Right atrium auricular region (tissue), 2 donors: ENCODE measurements at places on chromosomes 2 and 18.

GRCh38 chr18:55290898-55291297, 297.1 kb downstream of the TCF4 start:
- no peak for DNase-seq

GRCh38 chr2:64591188-64591587, 62.5 kb downstream of the SERTAD2 start:
- no peak for DNase-seq

- DNase-seq, result no peak
Measured at GRCh38 chr2:74849228-74849892, 15.4 kb downstream of the HK2 start.

- DNase-seq, result no peak
Measured at GRCh38 chr2:97355176-97355575, 234.5 kb downstream of the ANKRD36B start.

GRCh38 chr2:28419443-28420270, 27.0 kb downstream of the FOSL2 start:
- no peak for DNase-seq

- no peak for DNase-seq
Measured at GRCh38 chr2:195105581-195105980, 551.4 kb upstream of the SLC39A10 start.

- DNase-seq, result no peak
Measured at GRCh38 chr2:211802666-211803065, 735.9 kb downstream of the ERBB4 start.

GRCh38 chr2:213251618-213252017, 32.6 kb upstream of the SPAG16 start:
- no peak for DNase-seq

DNA sequence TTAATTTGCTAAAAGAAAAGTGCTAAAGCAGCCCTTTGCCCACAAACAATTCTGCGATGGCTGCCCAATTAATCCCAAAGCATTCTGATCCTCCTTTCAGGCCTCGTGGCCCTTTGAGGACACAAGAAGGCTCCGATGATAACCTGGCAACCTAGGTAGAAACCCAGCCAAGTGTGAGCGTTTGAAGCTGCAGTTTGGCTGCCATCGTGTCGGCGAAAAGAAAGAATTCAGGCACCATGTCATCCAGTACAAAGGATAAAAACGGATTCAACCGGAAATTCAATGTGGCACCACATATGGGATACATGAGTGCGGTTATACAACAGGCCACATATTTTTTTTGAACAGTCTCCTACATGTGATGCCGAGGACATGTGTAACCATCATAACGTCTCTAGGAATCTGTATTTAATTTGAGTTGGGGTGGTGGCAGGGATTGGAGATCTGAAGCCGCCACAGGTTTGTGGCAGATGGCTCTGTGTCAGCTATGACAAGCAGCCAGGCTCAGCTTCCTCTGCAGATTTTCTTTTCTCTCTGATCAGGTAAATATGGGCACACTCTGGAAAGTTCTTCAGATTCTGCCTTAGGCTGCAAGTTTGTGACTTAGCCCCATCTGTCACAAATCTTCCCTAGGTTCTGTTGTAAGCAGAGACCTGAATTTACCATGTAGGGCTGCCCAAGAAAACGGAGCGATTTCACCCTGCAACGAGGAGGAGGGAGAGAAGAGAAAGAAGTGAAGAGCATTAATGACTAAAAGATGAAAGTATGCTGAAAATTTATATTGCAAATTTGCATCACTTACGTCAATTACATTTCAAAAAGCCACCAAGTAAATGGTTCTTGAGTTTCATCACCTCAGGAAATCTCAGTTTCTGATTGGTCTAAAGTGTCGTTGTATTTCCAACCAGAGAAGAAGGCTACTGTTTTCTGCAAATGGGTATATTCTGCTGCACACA, 573.2 kb downstream of the ZEB2 start:
- DNase-seq, result no peak

DNA sequence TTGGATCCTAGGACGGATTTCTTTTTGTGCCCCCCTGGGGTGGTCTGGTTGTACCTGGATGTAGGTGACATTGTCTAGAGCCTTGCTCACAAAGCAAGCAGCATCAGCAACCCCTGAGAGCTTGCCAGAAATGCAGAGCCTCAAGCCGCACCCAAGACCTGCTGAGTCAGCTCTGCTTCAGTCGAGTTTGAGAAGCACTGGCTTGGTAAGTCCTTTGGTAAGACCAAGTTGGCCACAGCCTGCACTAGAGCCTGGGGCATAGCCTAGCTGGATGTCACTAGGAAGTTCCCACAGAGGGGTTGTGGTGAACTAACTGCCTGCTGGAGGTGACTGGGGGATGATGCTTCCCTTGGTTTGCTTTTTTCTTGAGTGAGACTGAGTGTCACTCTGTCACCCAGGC, 6.2 kb downstream of the ABCG5 start:
- no peak for DNase-seq

DNA sequence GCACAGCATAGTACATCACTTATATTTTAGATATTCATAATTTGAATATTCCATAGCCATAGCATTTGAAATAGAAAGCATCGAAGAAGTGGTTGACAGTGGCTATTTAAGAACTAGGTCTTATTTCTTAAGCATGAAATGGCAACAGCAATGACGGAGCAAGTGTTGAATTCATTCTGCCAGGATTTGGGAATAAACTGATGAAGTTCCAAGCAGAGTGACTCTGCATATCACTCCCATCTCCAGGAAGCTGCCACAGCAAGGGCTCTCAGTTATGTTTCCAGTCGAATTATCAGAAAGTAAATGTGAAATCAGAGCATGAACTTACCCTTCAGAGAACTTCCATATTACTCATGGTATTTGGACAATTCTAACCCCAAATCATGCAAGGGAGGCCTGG, 208.1 kb downstream of the IKZF2 start:
- no peak for DNase-seq

DNA sequence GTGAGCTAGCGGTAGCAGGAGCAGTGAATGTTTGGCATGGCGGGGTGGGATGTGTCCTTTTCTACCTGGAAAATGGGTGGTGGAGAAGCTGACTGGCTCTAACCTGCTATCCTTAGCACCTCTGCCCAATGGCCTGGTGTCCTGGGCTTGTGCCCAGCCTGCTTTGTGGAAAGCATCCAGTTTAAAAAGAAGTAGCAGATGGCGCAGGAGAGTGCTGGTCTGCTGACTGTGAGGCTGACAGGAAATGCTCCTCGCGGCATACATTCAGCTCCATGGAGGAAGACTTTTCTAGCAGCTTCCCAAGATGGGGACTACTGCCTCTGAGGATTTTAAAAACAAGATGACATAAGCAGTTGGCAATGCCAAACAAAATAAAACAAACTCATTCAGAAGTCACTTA, 56.2 kb upstream of the LYPD6B start:
- DNase-seq, result no peak

DNA sequence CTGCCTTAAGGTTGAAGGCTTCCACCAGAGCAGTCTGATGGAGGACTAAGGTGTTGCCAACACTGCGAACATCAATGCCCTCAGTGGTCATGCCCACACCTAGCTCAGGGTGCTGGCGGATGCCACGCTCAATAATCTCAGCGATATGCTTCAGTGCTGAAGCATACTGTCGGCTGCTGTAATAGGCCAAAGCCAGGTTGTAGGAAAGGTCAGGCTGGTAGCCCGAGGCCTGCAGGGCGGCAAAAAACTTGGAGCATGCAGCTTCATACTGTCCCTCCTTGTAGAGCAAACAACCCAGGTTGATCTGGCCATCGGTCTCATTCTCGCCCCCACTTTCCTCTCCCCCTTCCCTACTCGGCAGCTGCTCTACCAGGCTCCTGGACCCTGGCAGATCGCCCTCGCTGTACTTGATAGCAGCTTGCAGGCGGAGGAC, 159.4 kb downstream of the AGPS start:
- DNase-seq, result no peak

- DNase-seq, result no peak
Measured at GRCh38 chr2:218988650-218989049, 3.7 kb upstream of the FEV start.

GRCh38 chr2:208984376-208985090, 439.3 kb upstream of the MAP2 start:
- no peak for DNase-seq

GRCh38 chr2:216498070-216498378, 620 bp upstream of the RPL37A start:
- DNase-seq, result no peak

GRCh38 chr2:196170213-196170605, 1.2 kb downstream of the STK17B start:
- no peak for DNase-seq

DNA sequence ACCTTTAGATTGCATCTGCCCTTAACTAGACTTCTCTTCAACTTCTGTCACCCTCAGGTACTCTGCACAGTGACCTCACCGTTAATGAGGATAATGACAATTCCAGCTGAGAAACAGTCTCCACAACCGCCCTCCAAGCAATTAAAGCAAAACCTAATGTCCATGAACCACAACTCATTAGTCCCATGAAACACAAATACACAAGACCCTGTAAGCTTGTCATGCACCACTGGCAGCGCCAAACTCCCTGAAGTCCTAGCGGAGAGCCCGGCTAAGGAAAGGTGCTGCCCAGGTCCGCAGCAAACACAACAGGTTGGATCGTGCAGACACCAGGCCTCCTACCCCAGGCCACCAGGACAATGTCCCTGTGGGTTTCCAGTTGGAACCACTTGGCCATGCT, 7.4 kb downstream of the SMAD7 start:
- DNase-seq, result no peak

DNA sequence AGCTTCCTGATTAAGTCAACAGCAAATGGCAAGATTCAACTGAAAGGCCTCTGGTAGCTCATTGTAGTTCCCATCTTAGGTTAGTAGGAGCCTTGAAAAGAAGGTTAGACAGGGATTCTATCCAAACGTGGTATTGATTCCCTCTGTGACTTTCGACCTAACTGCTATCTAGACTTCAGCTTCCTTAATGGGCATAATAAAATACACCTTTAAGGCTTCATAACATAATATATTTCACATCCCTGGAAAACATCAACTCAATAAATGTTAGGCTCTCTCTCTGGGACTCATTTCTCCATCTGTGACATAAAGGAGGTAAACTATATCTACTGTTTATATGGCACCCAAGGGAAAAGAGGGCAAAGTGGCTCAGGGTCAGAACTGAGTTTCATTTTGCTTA, 60.9 kb downstream of the STK39 start:
- no peak for DNase-seq

GRCh38 chr2:205932861-205933260, 153.1 kb downstream of the INO80D start:
- no peak for DNase-seq

GRCh38 chr2:127407661-127408003, 10.6 kb upstream of the PROC start:
- no peak for DNase-seq

GRCh38 chr18:66553824-66554223, 50.1 kb downstream of the CDH19 start:
- DNase-seq, result no peak
